Naive thymus-derived CD4-positive, alpha-beta T cell (primary cell): ENCODE measurements at places on chromosomes 6 and 20. TPM values are rescaled to one million over a fixed set of nuclear protein-coding genes. Genes with fewer than 3 reads are reported as not detected.

DNA sequence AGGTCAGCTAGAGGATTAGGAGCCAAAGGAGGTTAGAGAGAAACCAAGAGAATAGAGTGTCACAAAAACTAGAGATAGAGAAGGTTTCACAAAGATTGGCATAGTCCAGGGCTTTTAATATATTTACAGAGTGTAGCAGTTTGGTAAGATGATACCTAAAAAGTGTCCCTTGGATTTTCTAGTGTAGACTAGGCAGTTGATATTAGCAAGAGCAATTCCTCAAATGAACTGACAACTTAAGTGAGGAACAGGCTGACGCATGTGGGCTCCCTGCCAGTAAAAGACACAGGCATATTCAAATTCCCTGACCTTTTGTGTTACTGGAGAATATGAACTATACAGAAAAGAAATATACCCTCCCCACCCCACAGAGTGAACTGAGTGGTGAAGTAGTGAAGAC is 40.1 kb downstream of the VTA1 start:
- H3K4me1 ChIP-seq, result no peaks in the 10 kb centered on the region
- DNase-seq, result no peak
- no peaks in the 10 kb centered on the region for H3K36me3 ChIP-seq
- no peak overlapping the region for H3K27ac ChIP-seq

- no peak overlapping the region for H3K27ac ChIP-seq
- H3K27me3 ChIP-seq, result peaks cover 1% of the 10 kb centered on the region
- peaks cover 12% of the 10 kb centered on the region for H3K4me1 ChIP-seq
- DNase-seq, result no peak
These were observed 14.5 kb downstream of the TFAP2A start for GRCh38 chr6:10400330-10400729.

GRCh38 chr6:91718198-91718597 is 1131.3 kb upstream of the MAP3K7 start:
- H3K36me3 ChIP-seq, result no peaks in the 10 kb centered on the region
- no peak for DNase-seq
- H3K4me3 ChIP-seq, result no peak overlapping the region
- no peaks in the 10 kb centered on the region for H3K27me3 ChIP-seq
- H3K27ac ChIP-seq, result no peak overlapping the region
- no peaks in the 10 kb centered on the region for H3K4me1 ChIP-seq

Gene ENPP1
- 0.13 TPM for total RNA-seq

Gene OR12D3
- total RNA-seq, result not detected
